ENCODE measurements at places on chromosomes 1 and 21. TPM values are rescaled to one million over a fixed set of nuclear protein-coding genes. Genes with fewer than 3 reads are reported as not detected.

GRCh38 chr1:115837740-115838421, 3.0 kb downstream of the NHLH2 start:
- no peak for ATAC-seq

GRCh38 chr21:41283211-41283818, 33.3 kb upstream of the FAM3B start:
- peak; percentile 80 for ATAC-seq

DNA sequence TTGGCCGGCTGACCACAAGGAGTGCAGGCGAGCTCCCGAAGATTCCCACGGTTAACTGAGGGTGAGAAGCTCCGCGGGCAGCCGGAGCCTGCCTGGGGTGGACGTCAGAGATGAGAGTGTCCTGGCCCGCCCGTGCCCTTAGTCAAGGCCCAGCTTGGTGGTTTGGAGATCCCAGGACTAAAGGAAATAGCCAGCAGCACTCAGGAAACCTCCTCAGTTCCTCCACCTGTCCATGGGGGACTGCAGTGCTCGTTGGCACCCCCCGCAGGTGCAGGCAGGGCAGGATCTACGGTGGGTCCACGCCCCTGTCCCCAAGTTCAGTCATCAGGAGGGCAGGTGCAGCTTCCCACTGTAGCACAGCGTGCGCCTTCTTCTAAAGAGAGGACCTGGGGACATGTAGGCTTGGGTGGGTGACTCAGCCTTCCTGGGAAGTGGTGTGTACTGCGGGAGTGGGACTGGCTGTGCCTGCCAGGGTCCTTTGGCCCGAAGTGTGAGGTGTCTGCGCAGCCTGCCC, 32.5 kb downstream of the SLX9 start:
- no peak for ATAC-seq

- no peak for ATAC-seq
Measured at GRCh38 chr21:36316872-36317484, 3.0 kb upstream of the MORC3 start.

DCDC2B gene
- total RNA-seq = 0.28 TPM

CD160 gene
- total RNA-seq = not detected

- no peak for ATAC-seq
Measured at GRCh38 chr21:38342739-38343138, 85.9 kb downstream of the KCNJ15 start.

GRCh38 chr1:160558660-160559380, 20.5 kb downstream of the CD84 start:
- peak; percentile 37 for ATAC-seq

GRCh38 chr1:154994269-154994587, 842 bp downstream of the LENEP start:
- no peak for ATAC-seq

DNA sequence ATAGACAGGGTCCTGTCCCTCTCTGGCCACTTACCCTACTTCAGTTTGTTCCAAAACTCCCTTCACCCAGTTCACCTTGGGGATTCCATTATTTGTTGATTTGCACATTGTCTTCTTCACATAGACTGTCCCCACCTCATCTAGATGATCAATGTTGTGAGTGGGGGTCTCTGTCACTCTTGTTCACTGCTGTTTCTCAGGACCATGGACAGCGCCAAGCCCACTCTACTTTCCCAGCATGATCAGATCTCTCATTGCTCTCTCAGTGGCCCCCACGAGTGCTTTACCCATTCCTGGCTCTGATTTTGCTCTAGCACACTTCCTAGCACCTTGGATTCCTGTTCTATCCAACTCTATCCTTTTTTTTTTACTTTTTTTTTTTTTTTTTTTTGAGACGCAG, 45.4 kb upstream of the IGSF21 start:
- no peak for ATAC-seq

- no peak for ATAC-seq
Measured at GRCh38 chr1:215631489-215631888, 64.4 kb downstream of the KCTD3 start.

DNA sequence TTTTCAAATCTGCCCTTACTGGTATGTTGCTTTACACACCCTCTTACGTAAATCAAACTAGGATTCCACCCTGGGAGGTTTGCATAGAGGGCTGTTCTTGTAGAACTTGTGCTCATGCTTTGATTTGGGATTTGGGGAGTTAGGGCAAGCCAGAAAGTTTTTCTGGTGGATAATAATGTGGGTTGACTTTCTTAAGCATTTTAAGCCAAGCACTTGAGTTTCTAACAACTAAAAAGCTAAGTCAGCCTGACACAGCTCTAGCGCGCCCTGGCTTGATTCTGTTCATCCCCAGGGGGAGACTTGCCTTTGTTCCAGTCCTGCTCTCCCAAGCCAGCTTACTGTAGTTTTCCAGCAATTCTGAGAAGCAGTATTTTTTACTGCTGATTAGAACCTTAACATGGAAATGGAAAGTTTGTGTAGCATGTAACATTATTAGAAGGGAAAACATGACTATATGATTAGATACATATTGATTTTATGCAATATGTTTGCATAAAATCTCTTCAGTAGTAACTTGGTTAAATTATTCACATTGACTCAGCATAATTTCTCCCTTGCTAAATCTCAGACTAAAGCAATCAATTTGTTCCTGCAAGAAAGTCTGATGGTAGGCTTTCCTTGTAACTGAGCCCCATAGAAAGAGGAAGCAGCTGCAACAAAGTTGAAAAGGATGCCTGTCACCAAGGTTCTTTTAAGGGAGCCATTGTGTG, 11.0 kb upstream of the PGD start:
- no peak for ATAC-seq

GRCh38 chr21:27419153-27419552, 452.3 kb upstream of the ADAMTS5 start:
- no peak for ATAC-seq

- no peak for ATAC-seq
Measured at GRCh38 chr1:59736744-59737143, 78.0 kb upstream of the HOOK1 start.

DNA sequence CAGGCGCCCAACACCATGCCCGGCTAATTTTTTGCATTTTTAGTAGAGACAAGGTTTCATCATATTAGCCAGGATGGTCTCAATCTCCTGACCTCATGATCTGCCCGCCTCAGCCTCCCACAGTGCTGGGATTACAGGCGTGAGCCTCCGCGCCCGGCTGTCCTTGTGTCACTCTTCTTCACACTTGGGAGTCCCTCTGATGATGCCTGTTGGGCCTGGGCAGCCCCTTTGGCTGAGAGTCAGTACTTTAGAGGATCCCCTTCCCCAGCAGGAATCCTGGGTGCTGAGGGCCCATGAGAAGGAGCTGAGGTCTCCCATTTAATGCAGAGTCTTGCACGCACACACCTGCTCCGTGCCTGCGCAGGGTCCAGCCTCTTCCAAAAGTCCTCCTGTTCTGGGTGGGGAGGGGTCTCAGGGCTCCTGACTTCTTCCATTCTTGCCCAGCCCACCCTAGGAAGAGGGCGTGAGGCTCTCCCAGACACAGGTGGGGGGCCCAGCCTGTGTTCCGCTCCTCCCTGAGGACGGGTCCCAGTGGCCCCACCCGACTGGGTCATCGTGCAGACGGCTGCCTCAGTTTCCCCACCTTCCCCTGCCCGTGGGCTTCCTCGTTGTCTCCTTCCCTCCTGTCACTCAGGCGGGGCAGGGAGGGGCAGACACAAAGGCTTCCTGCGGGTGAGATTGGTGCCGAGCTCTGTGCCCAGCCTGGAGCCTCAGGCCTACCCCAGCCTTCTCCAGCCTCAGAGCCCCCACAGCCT, 3.9 kb downstream of the TTLL10 start:
- ATAC-seq = no peak

DNA sequence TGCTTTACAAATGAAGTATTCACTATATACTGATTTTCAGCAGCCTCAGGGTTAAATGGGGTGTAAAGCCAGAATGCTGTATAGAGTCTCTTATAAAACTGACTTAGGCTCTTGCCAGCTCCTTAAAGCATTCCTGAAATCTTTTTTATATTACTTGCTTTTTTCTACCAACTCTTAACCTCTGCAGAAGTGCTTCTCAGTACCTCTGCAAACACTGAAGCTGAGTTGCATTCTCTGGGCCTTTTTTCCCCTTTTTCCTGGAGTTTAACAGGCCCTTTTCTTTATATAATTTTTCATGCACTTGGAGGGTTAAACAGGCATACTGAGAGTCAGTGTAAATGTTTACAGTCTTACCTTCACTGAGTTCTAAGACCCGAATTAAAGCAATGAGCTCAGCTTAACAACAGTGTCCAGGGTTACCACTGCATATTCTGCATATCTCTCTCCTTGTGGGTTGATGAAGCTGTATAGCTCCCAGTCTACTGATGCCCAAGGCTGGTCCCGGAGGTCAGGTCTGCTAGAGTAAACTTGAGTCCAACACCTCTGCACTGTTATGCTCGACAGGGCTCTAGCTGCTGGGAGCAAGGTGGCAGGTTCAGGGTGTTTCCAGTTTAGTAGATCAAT, 40.9 kb upstream of the CFAP126 start:
- no peak for ATAC-seq

DNA sequence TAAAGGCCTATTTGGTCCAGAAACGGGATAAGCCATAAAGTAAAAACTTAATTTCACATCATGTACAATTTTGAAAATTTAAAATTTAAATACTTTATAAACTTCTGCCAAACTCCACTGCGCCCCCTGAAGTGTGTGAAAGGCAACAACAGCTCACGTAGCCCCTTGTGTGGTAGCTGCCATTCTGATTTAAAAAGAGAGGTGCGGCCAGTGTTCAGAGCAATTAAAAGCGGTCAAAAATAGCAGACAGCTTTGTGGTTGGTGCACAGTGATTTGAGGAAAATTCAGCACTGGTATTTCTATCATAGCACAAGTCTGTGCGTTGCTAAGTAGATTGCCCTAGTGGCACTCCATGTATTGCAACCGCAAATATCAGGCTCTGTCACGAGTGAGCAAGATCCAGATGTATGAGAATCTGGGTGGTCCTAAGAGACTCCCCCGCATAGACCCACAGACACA, 122.5 kb downstream of the ATG4C start:
- ATAC-seq = no peak

DNA sequence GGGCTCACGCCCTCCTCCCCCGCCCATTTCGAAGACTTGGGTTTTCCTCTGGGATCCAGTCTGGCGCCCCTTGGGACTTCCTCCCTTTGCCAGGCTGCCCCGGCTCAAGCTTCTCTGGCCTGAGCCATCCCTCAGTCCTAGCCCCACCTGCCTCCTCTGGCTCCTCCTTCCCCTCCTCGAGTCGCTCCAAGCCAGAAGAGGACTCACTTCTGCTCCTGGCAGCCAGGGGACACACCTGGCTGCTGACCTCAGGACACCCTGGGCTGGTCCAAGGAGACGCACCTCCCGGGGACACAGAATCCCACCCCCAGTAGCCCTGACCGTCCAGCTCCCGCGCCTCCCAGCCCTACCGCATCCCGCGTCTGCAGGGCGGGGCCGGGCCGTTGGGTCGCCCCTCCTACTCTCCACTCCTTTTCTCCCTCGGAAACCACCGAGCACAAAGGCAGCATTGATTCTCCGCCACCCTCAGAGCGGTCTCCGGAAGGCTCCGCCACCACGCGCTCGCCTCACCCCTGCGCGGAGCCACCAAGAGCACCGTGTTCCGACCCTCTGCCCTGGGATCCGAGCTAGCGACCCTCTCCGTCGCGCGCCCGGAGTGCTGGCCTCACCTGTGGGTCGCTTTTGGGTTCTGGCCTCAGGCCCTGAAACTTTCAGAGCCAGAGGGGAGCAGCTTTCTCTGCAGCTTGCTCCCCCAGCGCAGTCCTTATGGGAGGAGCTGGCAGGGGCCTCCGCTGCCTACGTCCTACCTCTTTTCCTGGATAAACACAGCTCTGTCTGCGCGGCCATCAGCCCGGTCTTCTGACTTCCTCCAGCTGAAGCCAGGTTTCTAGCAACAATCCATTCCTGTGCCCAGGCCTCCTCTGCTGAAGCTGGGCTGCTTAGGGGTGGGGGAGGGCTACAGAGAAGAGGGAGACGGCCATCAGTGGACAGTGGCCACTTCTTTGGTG, at the start of gene C2CD4D:
Gene C2CD4D (minus strand): TSS at position 364 of the 947 bp plus-strand sequence. CDS start 831 bp downstream, outside the sequence.
- peak; percentile 74 for ATAC-seq

- no peak for ATAC-seq
Measured at GRCh38 chr1:3776231-3776961, 3.8 kb downstream of the SMIM1 start.

DNA sequence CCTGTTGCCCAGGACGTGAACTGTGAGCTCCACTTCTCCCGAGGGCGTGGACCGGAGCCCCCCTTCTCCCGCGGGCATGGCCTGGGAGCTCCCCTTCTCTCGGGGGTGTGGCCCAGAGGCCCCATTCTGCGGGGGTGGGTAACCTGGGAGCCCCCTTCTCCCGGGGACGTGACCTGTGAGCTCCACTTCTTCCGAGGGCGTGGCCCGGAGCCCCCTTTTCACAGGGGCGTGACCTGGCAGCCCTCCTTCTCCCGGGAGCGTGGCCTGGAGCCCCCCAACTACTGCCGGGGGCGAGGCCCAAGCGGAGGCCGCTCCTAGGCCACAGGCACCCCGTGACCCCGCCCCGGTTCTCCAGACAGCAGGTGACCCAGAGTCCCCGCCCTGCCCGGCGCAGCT, 320 bp downstream of the C1orf174 start:
- no peak for ATAC-seq

DNA sequence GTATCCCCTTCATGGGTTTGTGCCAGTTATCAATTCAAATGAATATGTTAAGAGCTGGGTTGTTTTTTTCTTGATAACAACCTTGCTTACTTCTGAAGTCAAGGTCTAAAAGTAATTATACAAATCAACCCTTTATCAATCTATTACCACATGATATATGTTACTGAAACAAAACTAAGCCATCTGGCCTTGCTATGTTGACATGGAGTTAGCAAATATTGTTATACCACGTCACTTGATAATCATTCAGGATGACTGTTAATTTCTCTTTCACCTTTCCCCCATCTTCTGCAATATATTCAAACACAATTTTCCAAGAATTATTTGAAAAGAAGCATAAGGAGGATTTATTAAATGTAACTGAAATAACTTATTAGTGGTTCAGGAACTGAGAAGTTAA, 72.6 kb downstream of the DTL start:
- ATAC-seq = no peak

DNA sequence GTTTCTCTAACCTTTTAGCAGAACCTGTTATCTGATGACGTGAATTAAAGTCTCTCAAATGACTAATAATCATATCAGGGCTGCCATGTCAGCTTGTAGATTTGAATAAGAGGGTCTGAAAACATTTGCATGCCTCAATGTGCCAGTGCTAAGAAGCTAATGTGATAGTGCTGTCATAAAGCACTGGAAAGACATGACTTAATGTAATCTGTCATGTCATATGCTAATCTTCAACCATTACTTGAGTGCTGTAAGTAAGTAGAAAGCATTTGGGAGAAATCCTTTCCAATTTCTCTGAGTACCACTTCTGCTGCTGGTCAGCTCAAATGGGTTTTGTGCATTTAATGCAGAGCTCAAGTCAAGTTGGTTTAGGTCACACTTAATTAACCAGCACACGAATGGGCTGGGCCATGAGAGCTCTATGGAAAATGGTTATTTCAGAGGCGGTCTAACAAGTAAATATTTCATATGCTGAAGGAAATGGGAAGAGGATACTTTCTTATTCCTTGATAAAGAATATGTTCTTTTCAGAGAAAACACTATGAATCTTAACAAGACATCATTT, 609.2 kb downstream of the LMO4 start:
- no peak for ATAC-seq

- ATAC-seq = no peak
Measured at GRCh38 chr1:38138498-38139233, 92.1 kb upstream of the POU3F1 start.

GRCh38 chr1:228512781-228513198, 25.6 kb downstream of the RNF187 start:
- ATAC-seq = peak; percentile 34

EVA1C gene
- 10.0 TPM for total RNA-seq

- peak; percentile 85 for ATAC-seq
Measured at GRCh38 chr1:41333146-41333784, 28.0 kb upstream of the FOXO6 start.

ESPN gene
- 3.5 TPM for total RNA-seq

- ATAC-seq = no peak
Measured at GRCh38 chr1:244214009-244214967, 163.2 kb downstream of the ZBTB18 start.

Data from activated T-helper 17 cell treated with anti-CD3 and anti-CD28 coated beads, Interleukin-2, amount 50 U/mL, for 72 hours (primary cell).